ENCODE measurements at places on chromosomes 3 and 15.

- DNase-seq = no peak
These were observed 377.0 kb downstream of the OCA2 start for GRCh38 chr15:27722102-27722501.

DNA sequence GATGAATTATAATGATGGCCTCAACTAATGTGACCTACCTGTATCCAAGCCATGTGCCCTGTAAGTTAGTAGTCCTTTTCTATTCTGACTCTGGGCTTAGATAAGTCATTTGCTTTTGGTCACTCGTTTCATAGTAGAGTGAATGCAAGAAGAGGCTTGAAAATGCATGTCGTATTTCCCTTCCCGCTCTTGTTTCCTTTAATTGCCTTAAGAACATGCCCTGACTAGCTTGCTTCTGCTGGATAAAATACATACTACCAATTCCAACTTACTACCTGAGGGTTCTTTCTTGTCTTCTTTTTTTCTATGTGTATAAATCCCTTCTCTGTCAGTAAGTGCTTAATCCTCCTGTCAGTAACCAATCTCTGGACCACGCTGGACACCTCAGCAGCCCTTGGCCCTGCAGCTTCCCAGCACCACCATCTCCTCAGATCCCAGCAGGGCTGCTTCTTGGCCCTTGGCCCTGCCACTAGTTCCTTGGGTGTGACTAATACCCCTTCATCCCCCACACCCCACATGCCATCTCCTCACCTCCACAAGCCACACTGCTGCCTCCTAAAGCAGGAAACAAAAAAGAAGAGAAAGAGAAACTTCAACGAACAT lies 771.7 kb downstream of the IGSF11 start:
- DNase-seq = no peak

DNA sequence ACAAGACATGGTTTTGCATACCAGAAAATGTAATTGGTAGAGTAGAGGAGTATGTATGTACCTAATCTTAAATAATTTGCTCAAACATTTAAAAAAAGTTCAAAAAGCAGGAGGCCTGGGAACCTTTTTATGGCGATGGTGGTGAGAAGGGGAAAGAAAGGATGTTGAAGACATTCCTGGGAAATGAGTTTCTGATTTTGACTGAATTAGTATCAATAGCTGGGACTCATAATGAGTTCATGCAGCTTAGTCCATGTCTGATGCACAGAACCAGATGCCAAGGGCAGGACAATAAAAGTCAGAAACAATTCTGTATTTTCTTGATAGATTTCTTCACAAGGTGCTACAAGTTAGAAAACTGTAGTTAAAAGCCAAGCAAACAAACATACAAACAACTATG lies 395.3 kb downstream of the GAP43 start:
- DNase-seq = no peak

- DNase-seq = no peak
These were observed 234.7 kb downstream of the NFKBIZ start for GRCh38 chr3:102084006-102084405.

DNA sequence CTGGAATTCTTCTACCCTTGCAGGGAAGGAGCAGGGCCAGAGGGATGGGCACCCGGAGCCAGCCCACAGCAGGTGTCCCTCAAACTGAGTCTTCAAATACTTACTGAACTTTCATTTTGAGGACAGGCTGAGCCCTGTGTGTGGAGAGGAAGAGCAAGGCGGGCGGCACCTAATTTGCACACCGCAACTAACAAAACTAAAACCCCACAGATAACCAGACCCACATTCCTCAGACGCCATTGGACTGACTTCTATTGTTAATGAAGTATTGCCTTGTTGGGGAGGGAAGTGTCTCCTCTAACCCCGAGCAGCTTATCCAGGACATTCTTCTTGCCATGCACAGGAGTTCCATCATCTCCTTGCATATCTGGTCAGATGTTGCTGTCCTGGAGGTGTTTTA lies 105.2 kb upstream of the NR2E3 start:
- DNase-seq = no peak

GRCh38 chr15:82730022-82730530 lies 20.4 kb upstream of the AP3B2 start:
- no peak for DNase-seq

All from MV-4-11 (cell line).